NCI-H1092 treated with DMSO at 0.1 percent for 48 hours (cell line): ENCODE measurements at places on chromosomes 6 and 20.

DNA sequence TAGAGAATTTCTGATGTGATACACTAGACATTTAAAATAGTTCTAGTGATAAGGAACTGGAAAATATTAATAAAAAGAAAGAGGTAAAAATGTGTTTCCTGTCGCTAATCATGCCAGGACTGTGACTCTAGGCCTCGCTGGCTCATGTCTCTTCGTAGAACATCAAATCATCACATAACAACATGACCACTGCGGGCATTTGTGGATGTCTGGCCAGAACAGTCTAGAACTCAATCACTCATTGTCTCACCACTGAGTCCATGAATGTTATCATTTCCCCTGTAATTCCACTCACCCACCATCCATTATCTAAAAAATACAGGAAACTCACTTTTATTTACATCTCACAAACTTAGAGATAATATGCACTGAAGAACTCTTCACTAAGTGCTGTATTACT is 3.4 kb downstream of the HMGN3 start:
- no peak for DNase-seq

DNA sequence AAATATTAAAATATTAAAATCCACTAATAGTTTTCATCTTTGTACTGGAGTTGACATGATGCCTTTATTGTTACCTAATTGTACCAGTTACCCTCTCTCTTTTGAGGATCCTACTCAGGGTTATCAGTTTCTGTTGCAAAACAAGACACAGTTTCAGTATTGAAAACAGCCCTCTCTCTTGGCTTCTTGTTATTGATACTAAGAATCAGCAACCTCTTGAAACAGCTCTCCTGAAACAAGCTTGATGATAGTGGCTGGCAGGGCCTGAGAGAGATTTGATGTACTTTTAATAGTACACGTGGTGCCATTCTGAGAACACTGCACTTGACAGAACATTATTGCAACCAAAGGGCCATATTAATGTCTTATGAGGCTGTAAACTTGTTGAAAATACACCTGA is 64.9 kb upstream of the MEI4 start:
- DNase-seq: no peak

GRCh38 chr6:61886608-61887259 is 399.3 kb downstream of the KHDRBS2 start:
- DNase-seq: no peak

DNA sequence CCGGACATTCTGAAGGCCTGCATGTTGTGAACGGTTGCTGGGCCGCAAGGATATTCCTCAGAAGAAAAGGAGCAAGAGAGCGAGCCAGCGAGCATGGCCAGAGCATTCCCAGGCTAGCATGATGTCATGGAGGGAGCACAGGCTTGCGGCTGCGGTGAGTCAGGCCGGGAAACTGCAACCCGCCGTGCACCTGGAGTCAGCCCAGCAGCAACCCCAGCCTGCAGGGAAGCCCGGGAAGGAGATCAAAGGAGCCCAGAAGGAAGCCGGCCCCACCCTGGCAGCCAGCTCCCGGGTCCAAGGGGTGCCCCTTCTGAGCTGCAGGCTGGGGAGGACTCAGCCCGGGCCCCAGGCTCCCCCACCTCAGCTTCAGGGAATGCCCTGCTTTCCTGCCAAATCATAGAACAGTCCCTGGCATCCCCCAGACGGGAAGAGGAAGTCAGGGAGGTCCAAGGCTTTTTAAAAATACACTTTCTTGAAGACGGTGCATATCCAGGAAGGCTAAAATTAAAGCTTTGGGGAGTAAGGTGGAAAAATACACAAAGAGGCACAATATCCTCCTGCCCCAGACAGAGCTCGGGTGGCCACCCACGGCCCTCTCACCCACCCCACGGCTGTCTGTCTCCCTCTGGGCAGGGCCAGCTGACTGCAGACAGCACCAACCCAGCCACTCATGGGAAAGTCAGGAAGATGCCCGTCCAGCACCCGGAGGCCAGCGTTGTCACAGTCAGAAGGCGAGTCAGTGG is 53.7 kb downstream of the BMP7 start:
- no peak for DNase-seq

- DNase-seq: no peak
These were observed 4.5 kb downstream of the IYD start for GRCh38 chr6:150373260-150373701.

DNA sequence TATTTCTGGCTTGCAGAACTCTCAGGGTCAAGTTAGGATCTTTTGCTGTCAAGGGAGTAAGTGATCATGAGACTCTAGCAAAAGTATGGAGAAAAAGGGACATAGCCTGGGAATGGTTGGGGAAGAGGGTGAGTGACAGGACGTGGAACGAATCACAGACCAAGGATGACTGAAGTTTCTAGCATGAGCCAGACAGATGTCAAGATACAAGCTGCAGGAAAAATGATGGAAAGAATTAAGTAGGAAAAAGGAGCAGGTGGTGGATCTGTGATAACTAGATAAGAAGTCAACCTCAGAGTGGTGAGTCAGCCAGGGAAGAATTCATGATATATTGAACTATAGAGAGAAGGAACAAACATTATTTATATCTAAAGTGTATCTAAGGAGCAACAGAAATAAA is 159.8 kb upstream of the SYNDIG1 start:
- no peak for DNase-seq

DNA sequence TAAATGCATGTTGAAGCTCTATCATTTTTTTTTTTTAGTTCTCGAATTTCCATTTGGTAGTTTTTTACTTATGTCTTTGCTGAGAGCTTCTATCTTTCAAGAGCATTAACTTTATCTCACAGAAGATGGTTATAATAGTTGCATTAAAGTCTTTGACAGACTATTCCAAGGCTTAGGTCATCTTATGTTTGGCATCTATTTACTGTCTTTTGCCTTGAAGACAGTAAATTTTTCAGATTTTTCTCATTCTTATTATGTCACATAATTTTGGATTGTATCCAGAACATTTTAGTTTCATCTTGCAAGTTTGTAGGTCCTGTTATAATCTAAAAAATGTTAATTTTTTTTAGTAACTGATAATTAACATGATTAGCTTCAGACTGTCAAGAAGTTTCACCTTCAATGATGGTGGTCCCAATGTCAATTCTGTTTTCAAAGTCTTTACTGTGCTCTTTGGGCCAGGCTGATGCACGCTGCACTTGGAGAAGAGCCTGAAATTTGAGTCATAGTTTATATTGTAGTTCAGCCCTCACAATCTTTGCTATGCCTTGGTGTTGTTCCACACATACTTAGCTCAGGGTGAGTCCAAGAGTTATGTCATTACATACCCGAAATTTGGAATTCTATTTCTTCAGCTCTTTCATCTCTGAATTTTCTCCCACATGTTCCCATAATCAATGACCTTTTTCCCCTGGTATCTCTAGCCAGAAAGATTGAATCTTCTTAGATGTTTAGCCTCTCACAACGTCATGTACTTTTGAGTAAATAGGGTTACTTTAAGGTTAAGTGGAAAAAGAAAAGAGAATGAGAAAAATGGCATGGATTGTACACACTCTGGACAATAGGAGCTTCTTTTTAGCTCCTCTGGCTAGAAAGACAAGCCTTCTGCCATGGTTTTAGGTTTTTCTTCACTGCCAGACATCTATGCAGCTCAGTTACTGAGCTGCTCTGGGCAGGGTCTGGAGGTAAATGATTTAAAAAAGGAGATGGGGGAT is 110.3 kb upstream of the BTBD3 start:
- no peak for DNase-seq

DNA sequence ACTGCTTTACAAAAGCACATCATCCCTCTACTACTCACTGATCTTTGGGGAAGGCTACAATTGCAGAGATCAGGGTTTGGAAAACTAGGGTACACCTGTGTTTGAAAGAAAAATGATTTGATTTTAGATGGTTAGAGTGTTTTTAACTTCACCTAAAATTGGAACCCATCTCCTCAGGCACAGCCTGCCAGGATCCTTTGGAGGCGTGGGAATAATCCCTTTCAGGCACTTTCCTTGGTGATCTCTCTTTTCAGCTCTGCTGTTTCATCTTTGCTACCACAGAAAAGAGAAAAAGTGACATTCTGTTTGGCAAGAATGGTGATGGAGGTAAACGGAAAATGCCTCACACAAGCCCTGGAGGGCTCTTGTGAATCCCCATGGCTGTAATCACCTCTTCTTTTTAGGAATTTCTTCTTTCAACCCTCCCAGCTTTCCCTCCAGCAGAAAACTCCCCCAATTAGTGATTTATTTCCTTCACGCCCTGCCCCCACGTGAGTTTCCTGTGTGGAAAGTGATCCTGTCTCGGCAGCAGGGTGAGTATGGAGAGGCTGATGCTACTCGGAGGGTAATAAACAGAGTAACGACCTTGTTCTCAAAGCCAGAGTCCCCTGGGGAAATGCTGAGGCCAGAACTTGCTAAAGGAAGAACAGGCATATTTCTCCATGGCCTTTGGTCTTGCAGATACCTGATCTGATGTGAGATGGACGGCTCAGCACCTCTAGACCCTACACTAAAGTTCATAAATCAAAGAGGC is 9.2 kb downstream of the KCNG1 start:
- DNase-seq: no peak

DNA sequence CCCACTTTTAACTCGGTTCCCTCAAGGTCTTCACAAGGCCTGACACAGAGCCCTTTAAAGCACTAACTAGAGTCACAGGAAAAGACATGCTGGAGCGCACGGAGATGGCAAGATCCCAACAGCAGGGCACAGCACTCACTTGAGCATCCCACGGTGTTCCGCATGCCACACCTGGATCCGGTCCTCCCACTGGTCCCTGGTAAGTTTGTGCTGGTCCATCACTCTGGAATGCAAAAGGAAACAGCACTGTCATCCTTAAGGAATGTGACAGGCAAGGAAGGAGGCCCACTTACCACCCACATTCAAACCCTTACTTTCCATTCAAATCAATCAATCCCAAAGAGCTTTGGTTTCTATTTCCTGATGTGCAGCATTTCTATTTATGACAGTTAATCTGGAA is 34.7 kb downstream of the EZR start:
- DNase-seq: no peak

DNA sequence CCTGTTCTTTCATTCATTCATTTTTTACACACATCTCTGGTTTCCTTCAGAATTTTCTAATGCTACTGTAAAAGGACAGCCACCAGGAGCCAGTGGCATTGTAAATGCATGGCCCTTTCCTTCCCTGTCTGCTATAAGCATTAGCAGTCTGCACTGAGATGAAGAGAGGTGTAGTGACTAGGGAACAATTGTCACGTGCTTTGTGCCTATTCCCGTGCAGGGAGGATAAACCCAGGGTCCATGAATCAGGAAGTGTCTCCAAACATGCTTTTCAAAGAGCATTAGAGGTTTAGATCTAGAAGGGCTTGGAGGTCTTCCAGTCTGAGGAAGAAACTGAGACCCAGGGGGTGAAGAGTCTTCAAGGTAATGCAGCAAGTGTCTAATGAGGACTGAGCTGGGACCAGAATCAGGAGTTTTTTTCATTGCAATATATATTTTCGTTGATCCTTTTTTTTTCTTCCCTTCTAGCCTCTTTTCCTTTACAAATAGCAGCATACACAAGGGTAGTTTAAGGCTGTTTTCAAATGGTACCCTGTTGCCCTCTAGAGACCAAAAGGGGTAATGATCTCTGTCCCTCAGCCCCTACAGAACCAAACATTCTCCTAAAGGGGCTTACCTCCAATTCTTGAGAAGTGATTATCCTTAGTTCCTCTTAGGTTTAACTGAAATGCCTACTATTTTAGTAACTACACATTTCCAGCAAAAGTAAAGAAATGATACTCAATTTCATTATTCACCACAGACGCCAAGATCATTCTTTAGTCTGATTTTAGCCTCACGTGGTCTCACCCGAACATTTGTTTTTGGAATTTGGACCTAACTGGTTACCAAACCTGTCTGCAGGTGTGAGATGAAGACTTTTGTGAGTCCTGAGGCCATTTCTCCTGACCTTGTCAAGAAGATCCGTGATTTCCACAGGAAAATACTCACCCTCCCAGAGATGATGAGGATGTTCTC is 6.6 kb downstream of the TRIM15 start:
- DNase-seq: peak; percentile 4

GRCh38 chr20:672963-673602 is 2.5 kb downstream of the SCRT2 start:
- no peak for DNase-seq

DNA sequence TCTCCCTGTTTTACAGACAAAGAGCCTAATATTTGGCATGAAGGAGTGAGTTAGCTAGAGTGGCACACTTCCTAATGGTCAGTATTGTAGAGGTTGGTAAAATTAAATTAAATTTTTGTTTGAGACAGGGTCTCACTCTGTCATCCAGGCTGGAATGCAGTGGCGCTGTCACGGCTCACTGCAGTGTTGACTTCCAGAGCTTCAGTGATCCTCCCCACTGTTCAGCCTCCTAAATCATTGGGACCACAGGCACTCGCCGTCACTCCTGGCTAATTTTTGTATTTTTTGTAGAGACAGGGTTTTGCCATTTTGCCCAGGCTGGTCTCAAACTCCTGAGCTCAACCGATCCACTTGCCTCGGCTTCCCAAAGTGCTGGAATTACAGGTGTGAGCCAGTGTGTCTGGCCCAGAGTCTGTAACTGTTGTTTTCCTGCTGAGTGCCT is 70.9 kb downstream of the SCAND1 start:
- DNase-seq: no peak

GRCh38 chr6:21598674-21599023 is 5.1 kb downstream of the SOX4 start:
- DNase-seq: no peak

DNA sequence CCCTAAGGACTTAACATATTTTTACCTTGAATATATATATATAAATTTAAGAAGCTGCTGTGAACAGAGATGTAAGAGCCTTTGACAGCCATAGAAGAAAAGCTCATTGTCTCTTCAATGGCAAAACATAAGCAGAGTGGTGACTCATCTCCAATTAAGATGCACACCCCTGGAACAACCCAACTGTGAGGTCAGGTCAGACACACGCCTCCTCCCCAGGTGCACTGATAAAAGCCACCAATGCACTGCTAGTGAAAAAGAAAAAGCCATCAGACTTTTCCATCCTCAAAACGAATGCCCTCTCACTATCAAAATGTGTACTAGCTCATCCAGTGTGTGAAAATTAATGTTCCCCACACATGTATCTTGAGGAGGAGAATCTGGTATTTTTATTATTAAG is 100.1 kb downstream of the SMLR1 start:
- DNase-seq: no peak

- DNase-seq: peak; percentile 3
These were observed 32.6 kb downstream of the MDFI start for GRCh38 chr6:41670703-41671360.

GRCh38 chr6:100479179-100480035 is 14.7 kb upstream of the SIM1 start:
- peak; percentile 42 for DNase-seq
